ENCODE measurements at places on chromosomes 13 and 19. TPM values are rescaled to one million over a fixed set of nuclear protein-coding genes. Genes with fewer than 3 reads are reported as not detected.

GRCh38 chr13:74867460-74867859 is 614.5 kb downstream of the TBC1D4 start:
- no peak for DNase-seq

DNA sequence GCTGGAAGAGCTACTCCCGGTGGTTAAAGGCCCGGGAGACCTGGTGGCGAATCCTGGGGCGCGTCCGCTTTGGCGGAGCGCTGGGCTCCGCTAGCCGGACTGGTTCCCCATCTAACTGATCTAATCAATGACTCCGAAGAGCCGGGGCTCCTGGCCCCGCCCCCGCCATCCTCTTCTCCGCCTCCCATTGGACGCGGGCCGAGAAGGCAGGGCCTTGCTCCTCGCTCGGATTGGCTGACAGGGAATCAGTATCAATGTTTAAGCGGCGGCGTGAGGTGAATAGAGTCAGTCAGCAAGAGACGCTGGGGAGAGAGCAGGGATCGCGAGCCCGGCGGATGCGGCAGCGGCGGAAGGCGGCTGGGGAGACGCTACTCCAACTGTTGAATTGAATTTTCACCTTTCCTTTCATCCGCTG is 1.7 kb upstream of the PCDH17 start:
- peak; percentile 95 for DNase-seq

DNA sequence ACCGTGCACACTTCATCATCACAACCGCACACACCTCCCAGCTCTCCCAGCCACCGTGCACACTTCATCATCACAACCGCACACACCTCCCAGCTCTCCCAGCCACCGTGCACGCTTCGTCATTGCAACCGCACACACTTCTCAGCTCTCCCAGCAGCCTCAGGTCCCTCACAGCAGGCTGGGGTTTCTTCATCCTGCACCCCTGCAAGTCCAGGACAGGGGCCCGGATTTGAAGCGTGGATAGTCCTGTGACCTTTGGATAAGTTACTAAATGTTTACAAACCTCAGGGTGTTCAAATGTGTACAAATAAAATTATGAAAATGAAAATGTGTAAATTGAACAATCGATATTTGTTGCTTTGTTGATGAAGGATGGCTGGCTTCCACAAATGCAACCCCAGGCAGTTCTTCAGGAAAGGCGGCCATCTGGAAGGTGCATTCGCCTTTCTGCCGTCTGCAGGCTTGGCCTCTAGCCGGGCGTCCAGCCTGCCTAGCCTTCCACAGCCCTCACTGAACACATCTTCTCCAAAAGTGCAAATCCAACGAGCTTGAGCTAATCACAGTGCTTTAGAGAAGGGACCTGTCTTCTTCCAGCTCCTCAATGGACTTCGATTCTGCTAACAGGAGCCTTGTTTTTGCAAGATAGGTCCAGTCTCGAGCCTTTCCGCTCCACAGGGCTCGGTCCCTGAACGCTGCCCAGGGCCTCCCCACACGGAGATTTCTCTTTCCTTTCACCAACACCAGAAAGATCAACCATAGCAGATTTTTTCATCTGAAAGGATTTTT is 74.2 kb downstream of the SPACA7 start:
- peak; percentile 63 for DNase-seq

The CYP4F12 gene
- not detected for total RNA-seq

DNA sequence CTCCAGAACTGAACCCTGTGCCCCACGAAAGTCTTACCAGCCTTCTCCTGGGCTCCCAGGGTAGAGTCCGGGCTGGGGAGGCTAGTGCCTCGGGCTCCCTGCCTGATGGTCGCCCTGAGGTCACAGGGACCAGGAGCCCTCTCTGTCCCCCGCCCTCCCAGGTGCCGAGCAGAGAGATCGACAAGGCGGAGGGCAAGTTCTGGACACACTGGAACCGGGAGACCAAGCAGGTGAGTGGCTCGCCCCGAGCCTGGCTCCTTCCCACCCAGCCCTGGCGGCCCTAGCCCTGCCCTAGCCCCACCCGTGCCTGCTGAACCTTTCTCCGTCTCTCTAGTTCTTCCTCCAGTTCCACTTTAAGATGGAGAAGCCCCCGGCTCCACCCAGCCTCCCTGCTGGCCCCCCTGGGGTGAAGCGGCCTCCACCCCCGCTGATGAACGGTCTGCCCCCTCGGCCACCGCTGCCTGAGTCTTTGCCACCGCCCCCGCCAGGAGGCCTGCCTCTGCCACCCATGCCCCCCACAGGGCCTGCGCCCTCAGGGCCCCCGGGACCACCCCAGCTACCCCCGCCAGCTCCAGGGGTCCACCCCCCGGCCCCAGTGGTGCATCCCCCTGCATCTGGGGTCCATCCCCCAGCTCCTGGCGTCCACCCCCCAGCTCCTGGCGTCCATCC is 1.6 kb upstream of the AMH start:
- DNase-seq: peak; percentile 80
